ENCODE measurements at places on chromosomes 5 and 9.

- no peak for DNase-seq
These were observed 2.2 kb downstream of the FAM78A start for GRCh38 chr9:131273856-131274673.

- DNase-seq = no peak
These were observed 1038.3 kb downstream of the TLE1 start for GRCh38 chr9:80651044-80651443.

DNA sequence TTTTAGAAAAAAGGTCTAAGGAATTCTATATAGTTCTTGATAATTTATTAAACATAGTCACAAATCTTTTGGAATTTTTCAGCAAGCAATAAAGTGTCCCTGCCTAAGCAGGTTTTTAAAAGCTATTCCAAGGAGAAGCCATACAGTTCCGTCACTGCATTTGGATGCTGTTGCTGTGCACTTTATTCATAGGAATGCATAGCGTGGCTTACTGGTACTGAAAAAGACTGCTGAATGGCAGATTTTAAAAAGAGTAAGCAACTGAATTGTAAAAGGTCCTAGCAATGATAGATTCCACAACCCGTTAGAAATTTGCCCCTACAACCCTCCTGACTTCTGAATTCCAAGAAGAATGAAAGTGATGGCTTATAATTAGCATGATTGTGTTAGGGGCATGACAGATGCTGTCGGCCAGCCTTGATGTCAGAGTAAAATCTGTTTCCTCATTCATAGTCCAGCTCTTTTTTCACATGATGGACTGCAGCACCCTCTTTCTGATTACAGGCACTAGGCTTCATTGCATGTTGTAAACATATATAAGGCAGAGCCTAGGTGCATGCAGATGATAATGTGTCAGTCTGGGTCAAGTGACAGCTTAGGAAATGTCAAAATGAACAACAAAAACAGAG, 227.0 kb downstream of the PDE4D start:
- DNase-seq = no peak

DNA sequence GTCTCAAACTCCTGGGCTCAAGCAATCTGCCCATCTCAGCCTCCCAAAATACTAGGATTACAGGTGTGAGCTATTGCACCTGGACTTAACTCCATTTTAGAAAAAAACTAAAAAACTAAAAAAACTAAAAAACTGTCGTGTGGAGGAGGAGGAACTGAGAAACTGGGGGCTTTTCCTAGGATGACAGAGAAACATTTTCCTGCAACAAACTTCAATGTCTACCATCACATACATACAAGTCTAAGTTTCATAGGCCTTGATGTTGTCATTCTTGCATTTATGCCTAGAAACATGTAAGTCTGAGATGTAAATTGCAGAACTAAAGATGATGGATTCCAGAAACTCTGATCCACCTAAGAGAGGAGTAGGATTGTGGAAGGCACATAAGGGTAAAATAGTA, 556.8 kb downstream of the RAB3C start:
- DNase-seq = no peak

DNA sequence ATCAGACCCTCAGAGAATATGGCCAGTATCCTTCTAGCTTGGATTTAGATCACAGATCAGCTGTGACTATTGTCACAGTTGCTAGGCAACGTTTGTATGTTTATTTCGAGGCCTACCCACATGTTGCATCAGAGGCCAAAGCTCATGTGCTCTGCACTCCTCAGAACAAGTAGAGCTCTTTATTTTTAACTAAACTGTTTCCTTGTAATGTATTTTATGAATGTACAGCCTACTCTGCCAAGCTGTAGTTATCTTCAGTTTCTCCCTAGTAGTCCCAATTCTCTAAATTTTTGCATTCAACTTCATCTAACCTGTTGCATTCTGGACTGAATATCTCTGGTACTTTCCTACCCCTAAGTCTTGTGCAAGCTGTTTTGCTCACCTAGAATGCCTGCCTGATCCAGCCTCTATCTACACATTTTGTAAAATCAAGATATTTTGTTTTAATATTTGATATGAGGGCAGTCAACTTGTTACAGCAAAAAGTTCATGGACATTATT, 52.8 kb downstream of the CAST start:
- DNase-seq = no peak

GRCh38 chr5:60649288-60649917, 50.6 kb downstream of the DEPDC1B start:
- DNase-seq = no peak

- no peak for DNase-seq
These were observed 19.1 kb downstream of the EEIG1 start for GRCh38 chr9:127961613-127962155.

DNA sequence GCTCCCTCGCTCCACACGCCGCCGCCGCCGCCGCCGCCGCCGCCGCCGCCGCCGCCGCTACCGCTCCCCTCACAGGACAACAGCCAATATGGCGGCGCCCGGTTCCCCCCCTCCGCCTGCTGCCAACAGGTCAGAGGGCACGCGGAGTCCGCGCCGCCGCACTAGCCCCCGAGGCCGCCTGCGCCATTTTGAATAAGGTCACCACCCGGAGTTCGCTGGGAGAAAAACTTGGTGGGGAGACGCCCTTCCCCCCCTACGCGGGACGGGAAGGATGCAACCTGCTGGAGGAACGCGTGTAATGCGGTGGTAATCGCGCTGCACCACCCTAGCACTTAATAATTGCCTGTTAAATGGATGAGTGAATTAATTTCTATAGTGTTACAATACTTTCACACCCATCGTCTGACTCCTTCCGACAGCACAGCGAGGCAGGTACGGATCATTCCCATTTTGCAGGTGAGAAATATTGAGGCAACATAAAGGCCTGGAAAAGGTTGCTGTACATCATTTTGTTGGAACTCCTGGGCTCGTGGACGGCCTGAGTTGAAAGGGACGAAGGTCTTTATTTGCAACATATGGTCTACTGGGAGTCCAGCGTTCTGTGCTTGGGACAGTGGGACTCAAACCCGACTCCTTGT, at the start of gene FAM193B:
Gene FAM193B (minus strand): TSS at position 90 of the 638 bp plus-strand sequence. CDS start 105 bp downstream, outside the sequence.
- peak; percentile 82 for DNase-seq

DNA sequence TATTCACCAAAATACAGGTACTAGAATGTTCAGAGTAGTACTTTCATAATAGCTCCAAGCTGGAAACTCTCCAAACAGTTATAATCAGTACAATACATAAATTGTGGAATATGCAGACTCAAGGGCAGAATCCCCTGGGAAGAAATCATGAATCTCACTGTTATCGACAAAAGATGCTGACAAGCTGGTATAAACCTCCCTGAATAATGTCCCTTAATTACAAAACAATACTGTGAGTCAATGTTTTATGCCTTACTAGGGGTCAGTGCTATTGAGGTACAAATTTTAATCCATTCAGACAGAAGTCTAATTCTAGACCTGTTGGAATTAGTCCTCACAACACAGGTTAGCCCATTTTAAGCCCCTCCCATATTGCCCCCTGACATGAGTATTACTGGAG, 532.3 kb downstream of the DTWD2 start:
- DNase-seq = no peak

GRCh38 chr9:4879115-4879558, 86.4 kb downstream of the RCL1 start:
- no peak for DNase-seq

GRCh38 chr9:100366121-100366520, 13.4 kb upstream of the TEX10 start:
- no peak for DNase-seq

GRCh38 chr5:54905942-54906537, 79.4 kb downstream of the ESM1 start:
- DNase-seq = no peak

DNA sequence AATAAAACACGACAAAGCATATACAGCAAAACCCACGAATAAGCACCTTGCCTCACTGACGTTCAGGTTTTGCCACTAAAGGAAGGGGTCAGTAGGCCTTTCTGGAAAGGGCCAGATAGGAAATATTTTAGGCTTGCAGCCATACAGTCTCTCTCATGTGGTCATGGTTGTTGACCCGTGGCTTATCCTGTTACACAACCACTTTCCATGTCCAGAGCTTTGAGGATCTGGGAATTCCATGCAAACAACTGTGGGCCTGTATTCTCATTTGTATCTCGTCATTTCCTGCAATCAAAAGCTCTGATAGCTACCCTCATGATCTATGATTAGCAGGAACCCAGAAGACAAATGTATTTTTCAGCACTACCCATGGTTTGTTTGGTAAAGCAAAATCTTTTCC, 108.3 kb downstream of the DRD1 start:
- DNase-seq = no peak

GRCh38 chr5:55593115-55593472, 58.3 kb upstream of the PLPP1 start:
- no peak for DNase-seq

DNA sequence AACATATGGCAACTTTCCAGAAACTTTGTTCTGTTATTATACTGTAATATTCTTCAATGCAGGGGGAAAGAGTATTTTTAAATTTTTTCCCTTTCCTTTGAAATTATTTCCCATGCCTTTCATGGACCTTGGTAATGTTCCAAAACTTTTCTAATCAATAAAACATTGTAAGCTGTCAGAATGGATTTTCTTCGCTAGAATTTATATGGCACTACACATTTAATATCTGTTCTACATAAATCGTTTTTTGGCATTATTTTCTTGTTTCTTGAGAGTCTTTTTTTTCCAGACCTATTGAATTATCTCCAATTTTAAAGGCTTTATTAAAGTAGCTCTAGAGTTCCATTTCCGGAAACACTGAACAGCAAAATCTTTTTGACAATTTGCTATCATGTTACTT, 249.0 kb downstream of the TMEM167A start:
- DNase-seq = no peak

DNA sequence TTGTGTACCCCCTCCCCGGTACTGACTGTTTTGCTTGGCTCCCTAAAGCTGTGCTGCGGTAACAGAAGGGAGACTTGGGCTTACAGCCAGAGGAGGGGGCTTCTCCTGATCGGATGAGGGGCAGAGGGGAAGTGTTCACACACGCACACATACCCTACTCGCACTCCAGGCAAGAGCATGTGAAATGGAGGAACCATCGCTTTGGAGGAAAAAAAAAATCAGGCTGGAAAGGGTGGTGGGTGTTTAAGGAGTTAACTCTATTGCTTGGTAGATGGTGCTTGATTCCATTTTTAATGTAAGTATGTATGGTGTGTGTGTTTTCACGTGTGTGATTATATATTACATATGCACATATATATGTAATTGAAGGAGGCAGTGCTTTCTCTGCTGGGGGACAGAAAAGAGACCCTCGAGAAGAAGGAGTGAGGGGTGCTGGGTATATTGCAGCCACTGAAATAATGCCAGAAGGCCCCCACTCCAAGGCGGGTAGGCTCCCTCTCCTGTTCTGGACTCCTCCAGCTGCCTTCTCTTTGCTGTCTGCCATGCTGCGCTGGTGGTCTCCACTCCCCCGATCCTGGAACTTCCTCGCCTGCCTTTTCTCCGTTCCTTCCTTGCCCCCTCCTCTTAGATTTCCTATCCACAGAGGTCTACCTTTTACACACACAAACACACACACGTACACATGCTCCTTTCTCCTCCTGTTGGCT, 721 bp downstream of the GRIA1 start:
- no peak for DNase-seq

GRCh38 chr5:147391781-147392180, 118.1 kb downstream of the DPYSL3 start:
- DNase-seq = no peak

DNA sequence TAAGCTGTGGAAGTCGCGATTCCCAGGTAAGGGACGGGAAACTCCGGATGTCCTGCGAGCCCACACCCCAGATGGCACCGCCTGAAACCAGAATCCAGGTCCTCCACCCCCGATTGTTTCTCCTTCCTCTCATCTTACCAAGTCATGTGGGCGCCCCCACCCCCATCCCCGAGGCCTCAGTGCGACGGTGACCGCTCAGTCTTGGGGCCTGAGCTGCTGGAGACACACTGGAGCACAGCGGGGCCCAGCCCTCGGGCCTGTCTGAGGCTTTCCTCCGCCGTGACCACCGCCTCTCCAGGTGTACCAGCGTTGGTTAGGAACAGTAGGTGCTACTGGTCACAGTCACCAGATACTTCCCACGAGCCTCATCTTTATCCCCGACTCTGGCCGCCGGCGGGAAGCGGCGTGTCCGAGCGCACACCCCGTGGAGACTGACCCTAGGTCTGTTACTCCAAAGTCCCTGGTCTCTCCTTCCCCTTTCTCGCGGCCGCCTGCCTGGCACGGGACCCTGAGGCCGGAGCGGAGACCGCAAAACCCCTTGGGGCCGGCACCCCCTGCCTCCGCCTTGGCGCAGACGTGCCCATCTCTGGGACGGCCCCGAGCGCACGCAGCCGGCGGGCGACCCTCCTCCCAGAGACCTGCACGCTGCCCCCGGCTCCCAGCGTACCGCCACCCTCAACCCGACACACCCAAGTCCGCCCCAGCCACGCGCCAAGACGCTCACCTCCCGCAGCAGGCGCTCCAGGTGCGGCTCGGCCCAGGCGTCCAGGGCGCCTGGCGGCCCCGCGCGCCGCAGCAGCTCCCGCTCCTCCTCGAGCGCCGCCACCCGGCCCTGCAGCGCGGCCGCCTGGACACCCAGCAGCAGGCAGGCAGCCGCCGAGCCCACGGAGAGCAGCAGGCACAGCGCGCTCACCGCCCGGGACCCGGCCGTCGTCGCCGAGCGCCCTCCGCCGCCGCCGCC, 733 bp downstream of the COL23A1 start:
- DNase-seq = no peak

DNA sequence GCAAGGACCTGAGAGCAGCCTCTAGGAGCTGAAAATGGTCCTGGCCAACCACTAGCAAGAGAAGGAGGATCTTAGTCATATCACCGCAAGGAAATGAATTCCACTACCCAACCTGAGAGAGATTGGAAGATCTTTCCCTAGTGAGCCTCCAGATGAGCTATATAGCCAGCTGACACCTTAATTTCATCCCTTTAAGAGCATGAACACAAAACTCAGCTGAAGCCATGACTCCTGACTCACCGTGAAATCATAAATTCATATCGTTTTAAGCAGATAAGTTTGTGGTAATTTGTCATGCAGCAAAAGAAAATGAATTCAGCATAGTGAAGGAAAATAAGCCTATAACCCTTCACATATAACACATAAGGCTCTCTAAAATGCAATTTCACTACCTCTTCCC, 23.5 kb downstream of the MAPKAP1 start:
- no peak for DNase-seq

- DNase-seq = no peak
These were observed 694.9 kb downstream of the ISL1 start for GRCh38 chr5:52077941-52078815.

- no peak for DNase-seq
These were observed 55.5 kb downstream of the MYO10 start for GRCh38 chr5:16880547-16880946.

DNA sequence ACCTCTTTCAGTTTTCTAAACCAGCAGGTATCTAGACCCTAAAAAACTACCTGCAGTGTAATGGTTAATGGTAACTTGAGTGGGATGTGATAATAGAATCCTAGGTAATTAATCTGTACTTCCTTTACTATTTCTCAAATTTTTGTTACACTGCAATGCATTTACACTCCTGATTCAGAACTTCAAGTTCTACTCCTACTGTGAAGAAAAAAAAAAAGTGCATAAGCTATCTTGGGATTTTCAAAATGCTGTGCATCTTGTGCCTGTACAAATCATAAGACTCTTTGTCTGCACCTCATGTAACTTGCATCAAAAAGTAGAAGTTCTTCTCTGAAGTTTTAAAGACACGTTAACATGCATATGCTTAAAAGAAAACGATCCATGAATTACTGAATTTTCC, 554.1 kb downstream of the CETN3 start:
- DNase-seq = no peak
